ENCODE measurements at places on chromosomes 1 and 21.

- H3K36me3 ChIP-seq = peaks cover 5% of the 10 kb centered on the region
- no peaks in the 10 kb centered on the region for H3K27me3 ChIP-seq
- H3K4me1 ChIP-seq = peaks cover 9% of the 10 kb centered on the region
- no peak overlapping the region for H3K27ac ChIP-seq
- H3K4me3 ChIP-seq = no peak overlapping the region
- DNase-seq = no peak
Measured at GRCh38 chr1:209162651-209163050, 420.9 kb upstream of the CAMK1G start.

DNA sequence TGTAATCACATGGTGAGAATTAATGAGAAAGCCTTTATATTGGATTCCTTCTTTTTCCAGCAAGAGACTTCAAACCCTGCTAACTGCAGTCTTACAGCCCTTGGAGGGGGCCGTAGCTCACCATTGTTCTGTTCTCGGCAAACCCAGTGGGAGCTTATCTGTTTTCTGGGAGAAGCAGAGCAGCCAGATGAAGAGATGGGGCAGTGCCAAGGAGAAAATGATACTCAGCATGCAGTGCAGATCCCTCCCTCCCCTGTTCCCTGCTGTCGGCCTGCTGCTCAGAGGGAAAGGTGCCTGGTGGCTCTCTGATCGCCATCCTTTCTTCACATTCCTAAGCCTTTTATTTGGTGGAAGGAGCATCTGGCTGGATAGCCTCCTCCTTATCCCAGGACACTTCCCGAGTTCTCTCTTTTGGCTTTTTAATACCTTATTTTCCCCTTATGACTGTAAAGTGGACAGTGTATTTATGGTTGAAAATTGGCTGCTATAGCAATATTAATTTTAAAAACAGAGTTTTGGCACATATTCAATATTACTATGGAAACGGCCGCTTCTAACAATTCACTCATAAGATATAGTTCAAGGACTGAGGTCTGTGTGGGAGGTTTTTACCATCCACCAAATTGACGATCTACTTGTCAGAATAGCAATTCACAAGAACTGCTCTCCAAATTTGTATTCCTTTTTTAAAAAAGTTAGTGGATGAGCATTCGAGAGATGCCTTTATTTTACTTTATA is 203.4 kb downstream of the CRB1 start:
- no peaks in the 10 kb centered on the region for H3K27me3 ChIP-seq
- no peaks in the 10 kb centered on the region for H3K36me3 ChIP-seq
- no peak for DNase-seq
- peaks cover 50% of the 10 kb centered on the region for H3K4me1 ChIP-seq
- no peak overlapping the region for H3K4me3 ChIP-seq

- no peaks in the 10 kb centered on the region for H3K27me3 ChIP-seq
- H3K4me3 ChIP-seq = no peak overlapping the region
- H3K36me3 ChIP-seq = peaks cover 40% of the 10 kb centered on the region
- H3K4me1 ChIP-seq = peaks cover 23% of the 10 kb centered on the region
Measured at GRCh38 chr1:235999259-235999925, 65.5 kb downstream of the NID1 start.

DNA sequence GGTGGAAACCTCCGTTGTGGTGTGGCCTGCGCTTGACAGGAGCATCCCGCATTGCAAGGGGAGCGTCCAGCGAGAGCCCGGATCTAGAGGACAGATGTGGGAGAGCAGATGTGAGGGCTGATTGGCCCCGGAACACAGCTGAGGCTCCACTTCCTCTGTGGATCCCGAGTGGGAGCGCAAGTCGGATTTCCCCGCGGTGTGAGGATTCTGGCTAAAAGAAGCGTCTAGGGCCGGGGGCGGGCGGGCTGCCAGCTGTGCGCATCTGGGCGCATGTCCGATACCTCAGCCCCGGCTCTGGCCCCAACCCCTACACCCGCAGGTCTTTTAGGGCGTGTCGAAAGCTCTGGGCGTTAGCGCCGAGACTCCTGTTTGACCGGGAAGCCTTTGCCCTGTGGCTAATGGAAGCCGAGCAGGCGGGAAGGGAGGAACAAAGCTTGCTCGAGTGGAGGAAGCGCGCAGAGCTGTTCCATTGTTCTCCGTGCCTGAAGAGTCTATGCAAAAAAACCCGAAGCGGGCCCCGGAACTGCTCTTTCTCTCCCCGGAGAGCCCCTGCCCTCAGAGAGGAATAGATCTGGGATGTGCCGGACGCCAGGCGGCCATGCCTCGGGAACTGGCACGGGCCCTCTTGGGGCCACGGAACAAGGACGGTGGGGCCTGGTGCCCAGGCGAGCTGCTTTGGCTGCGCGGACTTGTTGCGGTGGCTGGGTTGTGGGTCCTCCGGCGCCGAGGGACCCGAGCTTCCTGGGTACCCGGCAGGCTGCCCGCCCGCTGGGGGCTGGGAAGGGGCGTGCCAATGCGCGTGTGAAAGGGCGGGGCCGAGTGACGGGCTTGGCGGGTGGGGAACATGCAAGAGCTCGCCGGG is 111.1 kb downstream of the NAV1 start:
- peaks cover 66% of the 10 kb centered on the region for H3K27me3 ChIP-seq
- peak; percentile 82 for DNase-seq
- H3K36me3 ChIP-seq = no peaks in the 10 kb centered on the region
- peak overlapping the region; percentile 85 for H3K4me3 ChIP-seq
- H3K4me1 ChIP-seq = peaks cover 71% of the 10 kb centered on the region
- H3K27ac ChIP-seq = no peak overlapping the region

- no peak for DNase-seq
- H3K27me3 ChIP-seq = no peaks in the 10 kb centered on the region
- peaks cover 23% of the 10 kb centered on the region for H3K4me1 ChIP-seq
Measured at GRCh38 chr1:212107481-212107880, 71.9 kb downstream of the DTL start.

GRCh38 chr1:95232646-95233318 is 1.2 kb upstream of the RWDD3 start:
- peaks cover 21% of the 10 kb centered on the region for H3K36me3 ChIP-seq
- no peak for DNase-seq
- no peak overlapping the region for H3K27ac ChIP-seq

GRCh38 chr1:229147072-229147471 is 123.8 kb upstream of the RAB4A start:
- no peak overlapping the region for H3K27ac ChIP-seq
- DNase-seq = no peak
- H3K27me3 ChIP-seq = peaks cover 4% of the 10 kb centered on the region
- peaks cover 5% of the 10 kb centered on the region for H3K4me1 ChIP-seq

DNA sequence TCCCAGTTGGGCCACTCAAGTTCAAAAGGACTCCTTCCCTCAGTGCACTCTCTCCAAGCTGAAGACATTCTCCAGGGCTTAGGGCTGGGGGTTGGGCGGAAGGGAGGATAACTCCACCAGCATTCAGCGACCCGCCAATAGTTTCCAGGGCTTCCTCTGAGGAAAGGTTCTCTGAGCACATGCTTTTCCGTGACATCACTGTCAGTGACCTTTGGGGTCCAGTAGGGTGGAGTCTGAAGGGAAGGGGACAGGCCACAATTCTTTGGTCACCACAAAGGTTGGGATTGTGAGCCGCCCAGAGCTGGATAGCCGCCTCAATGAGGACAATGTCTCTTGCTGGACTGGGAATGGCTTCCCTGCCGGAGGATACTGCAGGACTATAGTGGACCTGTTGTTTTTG is 22.8 kb upstream of the RXRG start:
- H3K4me1 ChIP-seq = peaks cover 34% of the 10 kb centered on the region
- H3K36me3 ChIP-seq = no peaks in the 10 kb centered on the region
- no peak overlapping the region for H3K4me3 ChIP-seq
- H3K27me3 ChIP-seq = peaks cover 15% of the 10 kb centered on the region
- H3K27ac ChIP-seq = peak overlapping the region; percentile 64

DNA sequence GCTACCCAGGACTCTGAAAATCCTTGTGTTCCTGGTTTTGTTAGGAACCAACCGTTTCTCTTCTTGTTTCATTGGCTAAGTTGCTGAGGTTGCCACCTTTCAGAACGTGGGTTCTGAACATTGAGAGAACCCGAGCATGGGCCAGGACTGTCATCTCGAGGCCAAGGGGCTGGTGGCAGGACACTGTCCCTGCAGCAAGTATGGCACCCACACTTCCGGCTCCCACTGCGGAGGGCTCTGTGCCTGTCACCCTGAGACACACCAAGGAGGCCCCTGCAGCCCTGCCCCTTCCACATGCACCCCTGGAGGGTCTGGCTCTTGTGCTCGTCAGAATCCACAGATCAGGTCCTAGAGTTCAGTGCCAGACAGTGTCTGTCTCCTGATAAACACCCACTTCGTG is 39.1 kb upstream of the LRRC3 start:
- H3K27ac ChIP-seq = no peak overlapping the region
- no peak overlapping the region for H3K4me3 ChIP-seq
- no peaks in the 10 kb centered on the region for H3K36me3 ChIP-seq
- no peak for DNase-seq
- H3K4me1 ChIP-seq = no peaks in the 10 kb centered on the region
- peaks cover 13% of the 10 kb centered on the region for H3K27me3 ChIP-seq

DNA sequence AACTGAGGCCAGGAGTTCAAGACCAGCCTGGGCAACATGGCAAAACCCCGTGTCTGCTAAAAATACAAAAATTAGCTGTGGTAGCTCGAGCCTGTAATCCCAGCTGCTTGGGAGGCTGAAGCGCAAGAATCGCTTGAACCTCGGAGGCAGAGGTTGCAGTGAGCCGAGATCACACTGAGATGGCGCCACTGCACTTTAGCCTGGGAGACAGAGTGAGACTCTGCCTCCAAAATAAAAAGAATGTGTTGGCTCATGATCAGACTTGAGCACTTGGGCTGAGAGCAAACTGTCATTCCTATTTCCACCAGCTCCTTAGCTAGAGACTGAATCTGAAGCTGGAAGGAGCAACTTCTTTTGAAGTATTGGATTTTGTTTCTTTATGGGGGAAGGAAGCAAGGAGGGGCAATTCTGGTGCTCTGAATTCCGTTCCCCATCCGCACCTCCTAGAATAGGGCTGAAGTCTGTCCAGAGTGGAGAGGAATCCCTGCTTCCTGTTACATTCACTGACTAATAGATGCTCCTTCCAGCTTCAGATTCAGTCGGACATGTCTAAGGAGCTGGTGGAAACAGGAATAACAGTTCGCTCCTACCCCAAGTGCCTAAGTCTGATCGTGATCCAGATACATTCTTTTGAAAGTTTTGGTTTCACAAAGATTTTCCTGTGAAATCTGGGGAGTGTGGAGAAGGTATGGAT is 3.8 kb downstream of the ZNF672 start:
- H3K4me3 ChIP-seq = no peak overlapping the region
- peak; percentile 47 for DNase-seq
- no peaks in the 10 kb centered on the region for H3K27me3 ChIP-seq
- peak overlapping the region; percentile 75 for H3K27ac ChIP-seq

- peak overlapping the region; percentile 32 for H3K27ac ChIP-seq
- H3K27me3 ChIP-seq = no peaks in the 10 kb centered on the region
- no peak for DNase-seq
Measured at GRCh38 chr1:25890239-25891034, 14.9 kb upstream of the PAQR7 start.

DNA sequence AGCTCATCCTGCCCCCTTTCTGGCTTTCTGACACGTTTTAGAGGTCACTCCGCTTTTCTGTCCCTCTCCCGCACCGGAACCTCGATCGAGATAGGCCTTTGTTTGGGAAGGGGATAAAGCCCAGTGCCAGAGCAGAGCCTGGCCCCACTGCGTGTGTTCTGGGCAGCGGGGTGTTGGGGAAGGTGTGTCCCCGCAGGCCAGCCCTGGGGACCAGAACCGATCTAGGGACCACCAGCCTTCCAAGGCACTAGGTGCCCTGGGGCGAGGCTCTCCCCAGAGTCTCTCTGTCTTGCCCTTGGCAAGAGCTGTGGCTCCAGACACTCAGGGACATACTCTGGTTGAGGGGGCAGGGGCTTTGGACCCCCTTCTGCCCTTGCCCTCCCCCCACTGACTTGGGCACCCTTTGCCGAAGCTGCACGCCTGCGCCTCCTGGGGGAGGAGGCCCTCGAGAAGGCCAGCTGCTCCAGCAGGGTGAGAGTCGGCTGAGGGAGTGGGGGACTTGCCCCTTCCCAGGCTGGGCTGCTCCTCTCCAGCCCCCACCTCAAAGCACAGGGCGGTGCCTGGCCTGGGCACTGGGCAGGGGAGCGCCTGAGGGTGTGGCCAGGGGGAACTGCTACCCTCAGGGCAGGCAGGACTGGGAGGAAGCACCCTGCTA is 16.4 kb downstream of the PRXL2B start:
- no peaks in the 10 kb centered on the region for H3K36me3 ChIP-seq
- H3K27me3 ChIP-seq = peaks cover 25% of the 10 kb centered on the region
- peaks cover under 1% of the 10 kb centered on the region for H3K4me1 ChIP-seq
- DNase-seq = no peak
- H3K27ac ChIP-seq = no peak overlapping the region

DNA sequence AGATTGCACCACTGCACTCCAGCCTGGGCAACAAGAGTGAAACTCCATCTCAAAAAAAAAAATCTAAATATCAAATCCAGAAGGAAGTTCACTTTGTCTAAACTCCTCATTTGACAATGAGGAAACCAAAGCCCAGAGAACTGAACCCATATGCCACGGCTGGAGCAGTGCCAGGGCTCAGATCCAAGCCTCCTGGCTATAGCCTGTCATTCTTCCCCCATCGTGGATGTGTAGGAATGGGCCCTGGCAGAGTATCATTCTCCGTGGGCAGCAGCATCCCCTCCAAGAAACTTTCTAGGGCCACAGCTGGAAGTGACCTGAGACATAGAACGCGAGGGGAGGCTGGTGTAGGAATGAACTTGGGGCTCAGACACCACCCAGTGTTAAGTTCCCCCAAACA is 47.2 kb downstream of the CAPN9 start:
- no peak overlapping the region for H3K27ac ChIP-seq
- H3K4me1 ChIP-seq = no peaks in the 10 kb centered on the region
- DNase-seq = no peak
- no peaks in the 10 kb centered on the region for H3K36me3 ChIP-seq
- no peak overlapping the region for H3K4me3 ChIP-seq

DNA sequence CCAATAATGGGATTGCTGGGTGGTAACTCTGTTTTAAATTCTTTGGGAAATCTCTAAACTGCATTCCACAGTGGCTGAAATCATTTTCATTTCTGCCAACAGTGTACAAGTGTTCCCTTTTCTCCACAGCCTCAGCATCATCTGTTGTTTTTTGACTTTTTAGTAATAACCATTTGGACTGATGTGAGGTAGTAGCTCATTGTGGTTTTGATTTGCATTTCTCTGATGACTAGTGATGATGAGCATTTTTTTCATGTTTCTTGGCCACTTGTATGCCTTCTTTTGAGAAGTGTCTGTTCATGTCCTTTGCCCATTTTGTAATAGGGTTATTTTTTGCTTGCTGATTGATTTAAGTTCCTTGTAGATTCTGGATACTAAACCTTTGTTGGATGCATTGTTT is 131.9 kb upstream of the B3GALT2 start:
- H3K27me3 ChIP-seq = no peaks in the 10 kb centered on the region
- H3K4me3 ChIP-seq = no peak overlapping the region
- H3K4me1 ChIP-seq = no peaks in the 10 kb centered on the region
- H3K27ac ChIP-seq = no peak overlapping the region
- H3K36me3 ChIP-seq = no peaks in the 10 kb centered on the region
- DNase-seq = no peak

DNA sequence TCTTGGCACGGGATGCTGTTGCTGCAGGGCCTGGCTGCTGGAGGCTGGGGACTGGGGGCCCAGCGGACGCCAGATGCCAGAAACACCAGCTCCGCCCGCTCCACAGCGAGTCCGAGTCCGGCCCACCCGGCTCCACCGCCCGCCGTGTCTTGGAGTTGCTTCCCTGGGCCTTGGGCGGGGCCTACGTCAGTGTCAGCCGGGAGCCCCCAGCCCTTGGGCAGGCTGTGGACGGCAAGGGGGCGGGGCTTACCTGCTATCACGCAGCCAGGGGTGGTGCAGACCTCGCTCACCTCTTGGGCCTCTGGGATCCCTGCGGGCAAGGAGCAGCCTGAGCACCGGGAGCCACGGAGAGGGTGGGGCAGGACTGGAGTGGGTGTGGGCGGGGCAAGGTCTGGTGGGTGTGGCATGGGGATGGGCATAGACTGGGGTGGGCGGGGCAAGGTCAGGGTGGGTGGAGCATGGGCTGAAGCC is 21.8 kb downstream of the MMEL1 start:
- peaks cover 18% of the 10 kb centered on the region for H3K27me3 ChIP-seq
- no peak overlapping the region for H3K4me3 ChIP-seq
- no peak overlapping the region for H3K27ac ChIP-seq
- no peaks in the 10 kb centered on the region for H3K4me1 ChIP-seq
- DNase-seq = peak; percentile 86

Measured in nephron progenitor cell (in vitro differentiated cells).